ENCODE measurements at places on chromosomes 1 and 21.

DNA sequence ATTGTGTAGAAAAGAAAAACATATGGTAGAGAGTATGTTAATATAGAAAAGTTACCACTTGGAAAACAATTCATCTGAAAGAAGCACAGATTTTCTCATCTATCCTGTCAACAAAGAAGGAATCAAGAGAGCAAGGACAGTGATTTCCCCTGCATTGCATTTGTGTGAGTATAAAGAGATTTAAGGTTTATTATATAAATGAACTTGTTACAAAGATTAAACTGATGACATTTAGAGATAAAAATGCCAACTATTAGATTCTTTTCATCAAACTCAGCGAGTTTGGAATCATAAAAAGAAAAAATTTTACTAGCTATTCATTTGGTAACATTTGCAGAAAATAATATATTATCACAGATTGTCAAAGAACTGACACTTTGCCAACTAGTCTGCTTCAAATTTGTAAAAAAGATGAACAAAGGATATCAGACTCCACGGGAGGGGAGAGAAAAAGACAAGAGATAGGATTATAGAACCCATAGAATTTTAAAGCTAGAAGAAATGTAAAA is at the start of gene RGS21:
Gene RGS21, plus strand, starts transcription at position 51 of the 509 bp plus-strand sequence. CDS start 26,045 bp downstream, outside the sequence.
- H3K27me3 ChIP-seq: no peaks in the 10 kb centered on the region
- H3K4me3 ChIP-seq: no peak within 1 kb of the TSS
- no peaks in the 10 kb centered on the region for H3K36me3 ChIP-seq
- no peak for DNase-seq
- no peaks in the 10 kb centered on the region for H3K4me1 ChIP-seq
- H3K27ac ChIP-seq: no peak within 1 kb of the TSS

- no peaks in the 10 kb centered on the region for H3K36me3 ChIP-seq
- DNase-seq: no peak
- H3K4me3 ChIP-seq: no peak overlapping the region
- H3K4me1 ChIP-seq: peaks cover 7% of the 10 kb centered on the region
- no peak overlapping the region for H3K27ac ChIP-seq
These were observed 1.0 kb upstream of the EPS15 start for GRCh38 chr1:51519865-51520699.

DNA sequence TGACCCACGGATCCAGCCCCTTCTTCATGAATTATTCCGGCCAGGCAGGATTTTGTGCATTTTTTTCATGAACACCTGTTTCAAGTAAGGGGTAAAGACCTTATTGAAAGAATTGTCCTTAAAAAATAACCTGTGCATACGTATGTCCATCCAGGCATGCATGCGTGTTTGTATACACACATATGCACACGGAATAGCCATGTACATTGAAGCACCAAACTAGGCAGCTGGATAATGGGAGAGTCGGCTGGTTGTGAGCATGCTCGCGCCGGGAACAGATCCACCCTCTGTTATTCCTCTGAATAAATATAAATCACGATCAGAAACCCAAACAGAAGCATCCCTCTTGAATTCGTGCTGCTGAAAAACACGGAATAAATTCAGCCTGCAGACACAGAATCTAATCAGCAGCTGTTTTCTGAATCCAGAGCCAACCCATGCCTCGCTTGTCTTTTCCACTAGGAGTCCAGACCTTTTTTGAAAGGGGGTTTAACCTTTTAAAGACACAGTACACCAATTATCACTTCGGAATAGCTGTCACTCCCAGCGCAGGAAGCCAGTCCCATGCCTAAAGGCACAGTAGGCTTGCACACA is at the start of gene HIVEP3:
Gene HIVEP3, minus strand, starts transcription at position 473 of the 594 bp plus-strand sequence.
- no peaks in the 10 kb centered on the region for H3K36me3 ChIP-seq
- no peak for DNase-seq
- peaks cover 16% of the 10 kb centered on the region for H3K4me1 ChIP-seq
- H3K27me3 ChIP-seq: no peaks in the 10 kb centered on the region

DNA sequence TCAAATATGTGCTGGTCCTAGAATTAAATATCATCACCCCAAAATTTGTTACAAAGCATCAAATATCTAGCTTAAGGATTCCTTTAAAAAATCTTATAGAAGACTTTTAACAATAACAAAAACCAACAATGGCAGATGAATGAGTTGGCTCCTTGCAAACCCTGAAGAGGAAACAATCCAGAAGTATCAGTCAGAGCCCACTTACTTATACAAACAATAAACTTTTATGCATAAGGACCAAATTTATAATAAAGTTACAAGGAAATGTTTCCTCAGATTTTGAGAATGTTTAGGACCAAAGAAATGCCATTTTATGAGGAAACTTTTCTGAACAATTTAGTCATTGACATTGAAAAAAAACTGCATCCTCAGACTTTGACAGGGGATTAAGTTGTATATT is 52.7 kb downstream of the LPAR3 start:
- no peaks in the 10 kb centered on the region for H3K36me3 ChIP-seq
- peaks cover 5% of the 10 kb centered on the region for H3K4me1 ChIP-seq
- H3K27me3 ChIP-seq: no peaks in the 10 kb centered on the region
- H3K27ac ChIP-seq: no peak overlapping the region
- no peak overlapping the region for H3K4me3 ChIP-seq
- DNase-seq: no peak

DNA sequence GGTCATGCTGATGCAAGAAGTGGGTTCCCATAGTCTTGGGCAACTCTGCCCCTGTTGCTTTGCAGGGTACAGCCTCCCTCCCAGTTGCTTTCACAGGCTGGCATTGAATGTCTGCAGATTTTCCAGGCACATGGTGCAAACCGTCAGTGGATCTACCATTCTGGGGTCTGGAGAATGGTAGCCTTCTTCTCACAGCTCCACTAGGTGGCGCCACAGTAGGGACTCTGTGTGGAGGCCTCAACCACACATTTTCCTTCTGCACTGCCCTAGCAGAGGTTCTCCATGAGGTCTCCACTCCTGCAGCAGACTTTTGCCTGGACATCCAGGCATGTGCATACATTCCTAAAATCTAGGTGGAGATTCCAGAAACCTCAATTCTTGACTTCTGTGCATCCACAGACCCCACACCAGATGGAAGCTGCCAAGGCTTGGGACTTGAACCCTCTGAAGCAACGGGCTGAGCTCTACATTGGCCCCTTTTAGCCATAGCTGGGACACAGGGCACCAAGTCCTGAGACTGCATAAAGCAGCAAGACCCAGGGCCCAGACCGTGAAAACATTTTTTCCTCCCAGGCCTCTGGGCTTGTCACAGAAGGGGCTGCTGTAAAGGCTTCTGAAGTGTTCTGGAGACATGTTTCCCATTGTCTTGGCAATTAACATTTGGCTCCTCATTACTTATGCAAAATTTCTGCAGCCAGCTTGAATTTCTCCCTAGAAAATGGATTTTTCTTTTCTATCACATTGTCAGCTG is 466.2 kb upstream of the PBX1 start:
- no peak overlapping the region for H3K4me3 ChIP-seq
- no peak overlapping the region for H3K27ac ChIP-seq
- DNase-seq: no peak
- no peaks in the 10 kb centered on the region for H3K4me1 ChIP-seq
- H3K36me3 ChIP-seq: no peaks in the 10 kb centered on the region
- H3K27me3 ChIP-seq: no peaks in the 10 kb centered on the region

- DNase-seq: no peak
- no peak overlapping the region for H3K27ac ChIP-seq
- no peak overlapping the region for H3K4me3 ChIP-seq
- H3K36me3 ChIP-seq: no peaks in the 10 kb centered on the region
These were observed 328.0 kb upstream of the B3GALT2 start for GRCh38 chr1:193514397-193514796.

DNA sequence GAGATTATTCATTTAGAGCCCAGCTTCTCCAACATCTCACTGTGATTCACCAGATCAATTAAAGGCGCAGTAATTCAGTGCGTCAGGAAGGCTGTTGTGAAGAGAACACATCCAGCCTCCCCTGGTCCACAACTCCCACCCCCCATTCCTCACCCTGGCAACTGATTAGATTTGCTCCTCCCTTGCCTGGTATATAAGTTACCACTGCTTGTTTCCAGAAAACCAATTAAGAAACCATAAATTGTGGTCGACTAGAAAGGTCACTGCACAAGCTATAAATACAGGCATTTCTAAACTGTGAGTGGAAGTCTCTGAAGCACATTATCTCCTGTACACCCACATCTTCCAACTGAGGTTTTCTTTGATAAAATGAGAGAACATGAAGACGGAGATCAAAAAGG is 41.9 kb downstream of the FAM163A start:
- no peak overlapping the region for H3K4me3 ChIP-seq
- H3K27me3 ChIP-seq: no peaks in the 10 kb centered on the region
- peaks cover 3% of the 10 kb centered on the region for H3K4me1 ChIP-seq
- H3K27ac ChIP-seq: no peak overlapping the region
- H3K36me3 ChIP-seq: no peaks in the 10 kb centered on the region

DNA sequence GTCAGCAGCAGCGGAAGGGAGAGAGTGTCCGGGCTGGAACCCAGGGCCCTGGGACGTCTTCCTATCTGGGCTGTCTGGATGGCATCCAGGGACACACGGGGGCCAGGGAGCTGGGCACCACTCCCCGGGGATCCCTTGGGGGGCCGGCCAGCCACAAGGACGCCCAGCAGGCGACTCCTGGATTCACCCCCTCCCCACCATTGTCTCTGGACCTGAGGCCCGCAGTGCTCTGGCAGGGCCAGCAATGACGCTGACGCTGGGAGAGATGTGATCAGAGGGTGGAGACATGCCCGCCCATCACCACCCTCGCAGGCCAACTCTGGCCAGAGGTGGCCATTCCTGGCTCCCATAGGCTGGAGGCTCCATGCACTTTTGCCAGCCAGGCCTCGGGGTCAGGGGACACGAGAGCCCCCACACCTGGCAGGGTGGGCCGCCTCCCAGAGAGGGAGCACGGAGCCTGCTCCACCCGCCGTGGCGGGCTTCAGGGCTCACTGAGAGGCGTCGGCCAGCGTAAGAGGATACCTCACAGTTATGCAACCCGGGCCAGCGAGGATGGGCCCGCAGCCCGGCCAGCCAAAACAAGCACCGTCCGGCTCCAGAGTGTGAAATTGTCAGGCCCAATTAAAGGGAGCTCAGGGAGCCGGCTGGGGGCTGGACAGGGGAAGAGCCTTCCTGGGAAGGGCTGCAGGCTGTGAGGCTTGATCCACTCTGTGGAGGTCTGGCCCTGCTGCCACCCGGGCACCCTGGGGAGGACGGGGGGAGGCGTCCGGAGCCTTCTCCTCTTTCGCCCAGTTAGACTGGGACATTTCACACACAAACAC is 10.3 kb downstream of the ACTRT2 start:
- H3K36me3 ChIP-seq: no peaks in the 10 kb centered on the region
- DNase-seq: no peak
- no peak overlapping the region for H3K27ac ChIP-seq
- no peak overlapping the region for H3K4me3 ChIP-seq
- peaks cover 25% of the 10 kb centered on the region for H3K27me3 ChIP-seq

DNA sequence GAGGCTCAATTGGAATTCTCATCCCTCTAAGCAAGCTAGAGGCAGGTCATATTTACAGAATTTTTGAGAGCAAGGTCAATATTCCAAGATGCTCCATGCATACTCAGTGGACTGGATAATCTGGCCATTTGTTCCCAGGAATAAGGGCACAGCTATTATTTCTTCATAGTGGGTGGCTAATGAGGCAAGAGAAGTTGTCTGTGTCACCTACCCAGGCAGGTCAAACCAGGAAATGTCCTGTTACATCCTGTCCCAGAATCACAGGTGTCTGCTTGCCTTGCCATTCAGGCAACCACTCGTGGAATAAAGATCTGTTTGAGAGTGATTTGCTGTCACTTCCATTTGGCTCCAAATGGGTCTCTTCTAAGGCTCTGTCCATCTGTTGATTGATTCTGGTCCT is 85.2 kb upstream of the ZP4 start:
- H3K27me3 ChIP-seq: no peaks in the 10 kb centered on the region
- H3K27ac ChIP-seq: no peak overlapping the region
- no peak overlapping the region for H3K4me3 ChIP-seq
- H3K4me1 ChIP-seq: no peaks in the 10 kb centered on the region

GRCh38 chr1:178417858-178418257 is 78.9 kb downstream of the CLEC20A start:
- no peak overlapping the region for H3K27ac ChIP-seq
- no peaks in the 10 kb centered on the region for H3K4me1 ChIP-seq
- no peak for DNase-seq
- no peak overlapping the region for H3K4me3 ChIP-seq
- no peaks in the 10 kb centered on the region for H3K36me3 ChIP-seq
- no peaks in the 10 kb centered on the region for H3K27me3 ChIP-seq

DNA sequence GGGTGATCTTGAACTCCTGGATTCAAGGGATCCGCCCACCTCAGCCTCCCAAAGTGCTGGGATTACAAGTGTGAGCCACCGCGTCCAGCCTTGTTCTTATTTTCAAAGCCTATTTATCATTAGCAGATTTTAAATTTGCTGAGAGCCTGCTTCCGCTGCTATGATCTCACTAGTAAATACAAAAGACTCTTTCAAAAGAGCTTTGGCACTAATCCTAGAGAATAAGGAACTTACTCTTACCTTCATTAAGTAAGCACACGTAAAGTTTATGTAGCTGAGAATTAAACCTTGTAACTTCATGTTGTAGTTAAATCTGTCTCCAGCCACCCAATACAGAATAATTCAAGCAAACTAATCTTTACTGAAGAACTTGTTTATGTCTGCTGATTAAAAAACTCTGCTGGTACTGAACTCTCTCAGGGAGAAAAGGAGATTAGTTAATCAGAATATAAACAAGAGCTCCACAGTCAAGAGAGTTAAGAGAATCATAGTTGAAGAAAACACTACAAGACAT is 72.3 kb downstream of the RUSC1 start:
- no peak for DNase-seq
- peaks cover 6% of the 10 kb centered on the region for H3K4me1 ChIP-seq

DNA sequence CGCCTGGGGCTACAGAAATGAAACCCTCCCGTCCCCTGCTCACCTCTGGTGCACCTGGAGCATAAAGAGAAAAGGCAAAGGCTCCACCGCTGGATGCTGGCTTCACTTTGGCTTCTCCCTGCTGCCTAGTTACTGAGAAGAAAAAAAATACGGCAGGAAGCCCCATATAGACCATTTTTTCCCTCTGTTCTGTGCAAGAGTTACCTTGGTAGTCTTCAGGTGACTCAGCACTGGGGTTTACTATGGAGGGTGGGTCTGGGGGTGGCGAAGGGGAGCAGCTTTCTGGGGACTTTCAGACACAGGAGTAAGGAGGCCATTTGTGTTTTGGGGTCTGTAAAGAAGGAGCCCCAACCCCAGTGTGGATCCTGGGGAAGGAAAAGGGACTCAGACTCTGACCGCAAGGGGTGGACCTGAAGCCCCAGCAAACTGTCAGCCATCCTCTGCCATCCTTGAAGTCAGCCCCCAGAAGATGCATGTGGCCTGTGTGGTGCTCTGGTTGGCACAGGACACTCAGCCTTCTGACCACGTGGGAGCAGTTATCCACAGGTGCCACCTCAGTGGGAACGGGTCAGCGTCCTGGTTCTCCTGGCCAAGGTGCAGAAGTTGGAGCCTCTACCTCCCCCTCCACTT is 25.9 kb upstream of the EPS8L3 start:
- H3K4me1 ChIP-seq: peaks cover 67% of the 10 kb centered on the region
- no peaks in the 10 kb centered on the region for H3K36me3 ChIP-seq
- no peak for DNase-seq
- H3K27ac ChIP-seq: no peak overlapping the region
- H3K4me3 ChIP-seq: no peak overlapping the region
